AG08395 (cell line): ENCODE measurements at places on chromosomes 11 and 22.

DNA sequence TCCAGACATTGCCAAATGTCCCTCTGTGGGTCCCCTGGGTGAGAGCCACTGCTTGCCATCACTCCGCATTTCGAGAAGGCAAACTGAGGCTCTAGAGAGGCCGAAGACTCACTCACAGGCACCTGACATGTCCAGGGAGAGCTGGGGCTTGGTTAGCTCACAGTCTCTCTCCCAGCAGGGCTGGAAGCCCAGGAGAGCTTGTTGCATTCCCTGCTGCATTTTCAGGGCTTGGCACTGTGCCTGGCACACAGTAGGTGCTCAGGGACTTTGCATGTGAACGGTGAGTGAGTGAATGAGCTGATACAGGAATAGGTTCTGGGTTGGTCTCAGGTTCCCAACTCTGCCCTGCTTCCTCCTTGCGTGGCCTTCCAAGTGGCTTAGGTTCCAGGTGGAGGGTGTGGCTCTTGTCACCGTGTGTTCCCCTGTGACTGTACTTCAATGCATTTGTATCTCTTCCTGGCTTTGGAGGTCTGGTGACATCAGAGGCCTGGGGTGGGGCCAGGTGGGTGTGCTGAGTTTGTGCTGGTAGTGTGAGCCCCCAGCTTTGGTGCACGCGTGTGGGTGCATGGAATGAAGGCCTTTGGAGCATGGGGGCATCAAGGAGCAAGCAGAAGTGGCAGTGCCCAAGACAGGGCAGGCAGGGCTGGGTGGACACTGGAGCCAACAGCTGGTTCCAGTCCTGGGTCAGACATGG is 18.4 kb upstream of the SMIM38 start:
- no peak for DNase-seq

GRCh38 chr11:129331871-129332274 is 43.8 kb upstream of the BARX2 start:
- DNase-seq = peak; percentile 84

GRCh38 chr11:32092581-32093170 is 1.8 kb downstream of the RCN1 start:
- DNase-seq = no peak

GRCh38 chr22:23800297-23801237 is 13.8 kb downstream of the SMARCB1 start:
- no peak for DNase-seq

GRCh38 chr22:37354261-37354660 is 72.0 kb downstream of the CYTH4 start:
- no peak for DNase-seq

DNA sequence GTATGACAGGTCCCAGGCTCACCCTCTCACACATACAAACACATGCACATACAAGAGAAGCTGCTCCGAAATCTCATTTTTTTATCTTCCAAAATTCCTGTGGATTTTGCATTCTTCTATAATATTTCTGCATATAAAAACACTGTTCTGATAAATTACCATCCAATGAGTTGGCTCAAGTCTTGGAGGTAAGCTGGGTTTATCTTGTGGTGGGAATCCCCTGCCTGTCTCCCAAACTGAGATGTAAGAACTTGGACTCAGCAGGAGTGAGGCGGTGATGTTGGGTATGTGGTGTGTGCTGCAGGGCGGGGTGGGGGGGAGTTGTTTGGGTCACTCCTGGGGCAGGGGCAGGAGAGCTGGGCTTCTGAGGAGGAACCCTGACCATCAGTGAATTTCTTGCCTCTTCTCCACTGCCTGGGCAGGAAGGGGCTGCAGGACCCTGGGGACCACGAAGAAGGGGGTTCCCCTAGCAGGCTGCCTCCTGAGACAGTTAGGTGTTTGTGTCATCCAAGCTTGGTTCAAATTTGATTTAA is 6.8 kb upstream of the P2RY6 start:
- no peak for DNase-seq

- peak; percentile 32 for DNase-seq
Observed at GRCh38 chr11:132028380-132029240, 658.2 kb downstream of the NTM start.

DNA sequence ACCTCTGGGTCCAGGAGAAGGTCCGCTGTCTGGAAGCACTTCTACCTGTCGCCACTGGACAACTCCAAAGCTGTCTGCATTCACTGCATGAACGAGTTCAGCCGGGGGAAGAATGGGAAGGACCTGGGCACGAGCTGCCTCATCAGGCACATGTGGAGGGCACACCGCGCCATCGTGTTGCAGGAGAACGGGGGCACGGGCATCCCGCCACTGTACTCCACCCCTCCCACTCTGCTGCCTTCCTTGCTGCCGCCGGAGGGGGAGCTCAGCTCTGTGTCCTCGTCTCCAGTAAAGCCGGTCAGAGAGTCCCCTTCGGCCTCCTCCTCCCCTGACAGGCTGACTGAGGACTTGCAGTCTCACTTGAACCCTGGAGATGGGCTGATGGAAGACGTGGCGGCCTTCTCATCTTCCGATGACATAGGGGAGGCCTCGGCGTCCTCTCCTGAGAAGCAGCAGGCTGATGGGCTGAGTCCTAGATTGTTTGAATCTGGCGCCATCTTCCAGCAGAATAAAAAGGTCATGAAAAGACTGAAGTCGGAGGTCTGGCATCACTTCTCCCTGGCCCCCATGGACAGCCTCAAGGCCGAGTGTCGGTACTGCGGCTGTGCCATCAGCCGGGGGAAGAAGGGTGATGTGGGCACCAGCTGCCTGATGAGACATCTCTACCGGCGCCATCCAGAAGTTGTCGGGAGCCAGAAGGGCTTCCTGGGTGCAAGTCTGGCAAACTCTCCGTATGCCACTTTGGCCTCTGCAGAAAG is 31.0 kb downstream of the ZBED4 start:
- DNase-seq = no peak
